Activated CD4-positive, alpha-beta T cell treated with anti-CD3 and anti-CD28 coated beads, Interleukin-2, Interleukin-4, amounts not matched to agents 100 ng/mL and 50 ng/mL, durations not matched to agents 16 hours and 8 hours (primary cell): ENCODE measurements at places on chromosomes 4 and X.

- peak; percentile 24 for DNase-seq
Measured at GRCh38 chr4:101282076-101282844, 65.1 kb downstream of the PPP3CA start.

GRCh38 chrX:44731160-44731559, 112.7 kb upstream of the DUSP21 start:
- no peak for DNase-seq

DNA sequence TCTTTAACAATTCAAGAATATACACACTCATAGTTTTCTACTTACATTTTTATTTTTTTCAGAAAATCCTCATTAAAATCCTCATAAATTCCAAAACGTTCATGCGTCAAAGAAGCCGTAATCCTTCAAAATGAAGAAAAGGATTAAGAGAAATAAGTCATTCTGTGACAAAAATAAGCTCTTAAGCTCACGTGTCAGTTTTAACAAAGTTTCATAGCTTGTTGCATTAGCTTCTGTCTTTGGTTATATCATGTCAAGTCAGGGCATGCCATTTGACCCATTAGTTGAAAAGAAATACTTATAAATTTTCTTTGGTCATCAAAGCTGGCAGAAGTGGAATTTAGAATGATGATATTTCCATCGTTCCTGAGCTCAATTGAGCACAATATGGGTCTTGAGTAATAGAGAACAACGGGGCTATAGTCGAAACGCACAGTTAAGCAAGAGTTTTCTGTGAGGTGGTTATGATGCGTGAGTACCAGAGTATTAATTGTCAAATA, 185.2 kb upstream of the CTSO start:
- DNase-seq: no peak

- DNase-seq: no peak
Measured at GRCh38 chr4:97238956-97239666, 904.2 kb downstream of the STPG2 start.

- no peak for DNase-seq
Measured at GRCh38 chr4:167688660-167689142, 403.6 kb upstream of the ANXA10 start.

DNA sequence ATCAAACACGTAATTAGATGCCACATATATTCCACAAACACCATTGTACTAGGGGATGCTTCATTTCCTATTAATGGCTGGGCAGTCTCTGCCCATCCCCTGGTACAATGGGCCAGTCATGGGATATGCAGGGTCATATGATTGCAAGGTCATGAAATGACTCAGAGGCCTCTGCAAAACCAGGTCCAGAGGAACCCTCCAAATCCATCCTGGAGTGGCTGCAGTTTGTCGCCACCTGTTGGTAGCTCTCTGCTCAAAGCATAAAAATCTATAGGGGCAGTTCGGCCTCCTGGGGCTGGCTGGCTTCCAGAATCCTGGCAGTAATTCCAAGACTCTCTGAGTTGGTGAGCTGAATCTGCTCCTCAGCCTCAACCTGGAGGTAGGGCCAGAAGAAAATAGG, 22.9 kb upstream of the PUDP start:
- DNase-seq: peak; percentile 43

DNA sequence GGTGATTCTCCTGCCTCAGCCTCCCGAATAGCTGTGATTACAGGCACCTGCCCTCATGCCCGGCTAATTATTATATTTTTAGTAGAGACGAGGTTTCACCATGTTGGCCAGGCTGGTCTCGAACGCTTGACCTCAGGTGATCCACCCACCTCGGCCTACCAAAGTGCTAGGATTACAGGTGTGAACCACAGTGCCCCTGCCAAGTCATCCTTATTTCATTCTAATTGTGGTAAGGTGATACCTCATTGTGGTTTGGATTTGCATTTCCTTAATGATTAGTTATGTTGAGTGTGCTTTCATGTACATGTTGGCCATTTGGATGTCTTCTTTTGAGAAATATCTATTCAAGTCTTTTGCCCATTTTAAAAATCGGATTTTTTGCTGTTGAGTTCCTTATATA, 93.0 kb downstream of the USP9X start:
- no peak for DNase-seq
